ENCODE measurements at places on chromosomes 6 and 20.

DNA sequence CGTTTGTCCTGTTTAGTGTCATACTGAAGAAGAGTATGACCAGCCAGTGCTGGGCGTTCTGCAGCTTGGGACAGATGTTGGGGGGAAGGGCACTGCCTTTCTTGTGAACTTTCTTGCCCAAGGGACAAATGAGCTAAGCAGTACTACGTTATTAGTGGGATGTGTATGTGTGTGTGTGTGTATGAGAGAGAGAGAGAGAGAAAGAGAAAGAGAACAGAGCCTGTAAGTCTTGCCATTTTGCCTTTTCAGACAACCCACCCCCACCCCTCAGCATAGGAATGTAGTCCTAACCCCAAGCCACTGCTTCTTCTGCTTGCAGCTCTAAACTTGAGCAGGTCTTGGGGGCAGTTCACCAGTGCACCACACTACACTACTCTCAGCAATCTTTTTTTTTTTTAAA, 45.5 kb downstream of the E2F3 start:
- DNase-seq, result no peak

- DNase-seq, result no peak
Measured at GRCh38 chr6:137339929-137340559, 120.9 kb upstream of the IFNGR1 start.

DNA sequence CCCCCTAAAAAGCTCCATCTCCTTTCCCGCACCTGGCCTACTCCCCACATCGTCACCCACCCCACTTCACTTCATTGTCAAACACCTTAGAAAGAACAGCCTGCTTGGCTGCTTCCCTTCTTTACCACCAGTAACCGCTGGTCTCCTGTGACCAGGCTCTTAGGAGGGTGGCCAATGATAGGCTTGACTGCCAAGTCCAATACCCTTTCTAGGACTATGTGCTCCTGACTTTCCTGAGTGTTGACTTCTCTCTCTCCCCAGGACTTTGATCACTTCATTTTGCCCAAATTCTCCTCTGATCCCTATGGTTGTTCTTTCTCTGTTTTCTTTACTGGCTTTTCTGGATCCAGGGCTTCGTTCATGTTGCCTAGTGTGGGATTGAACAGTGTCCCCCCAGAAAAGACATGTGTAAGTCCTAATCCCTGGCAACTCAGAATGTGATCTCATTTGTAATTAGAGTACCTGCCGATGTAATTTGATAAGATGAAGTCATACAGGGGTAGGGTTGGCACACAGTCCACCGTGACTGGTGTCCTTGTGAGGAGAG, 254.0 kb downstream of the GMDS start:
- no peak for DNase-seq

- no peak for DNase-seq
Measured at GRCh38 chr20:12883507-12883885, 125.3 kb upstream of the SPTLC3 start.

GRCh38 chr20:10190456-10190855, 28.2 kb upstream of the SNAP25 start:
- no peak for DNase-seq

GRCh38 chr6:114042267-114043016, 71.5 kb upstream of the HDAC2 start:
- DNase-seq, result no peak

GRCh38 chr6:131062241-131063027, 611 bp downstream of the EPB41L2 start:
- no peak for DNase-seq

GRCh38 chr6:164741938-164742451, 567.4 kb downstream of the C6orf118 start:
- no peak for DNase-seq

- no peak for DNase-seq
Measured at GRCh38 chr6:135121434-135121833, 59.7 kb upstream of the MYB start.

DNA sequence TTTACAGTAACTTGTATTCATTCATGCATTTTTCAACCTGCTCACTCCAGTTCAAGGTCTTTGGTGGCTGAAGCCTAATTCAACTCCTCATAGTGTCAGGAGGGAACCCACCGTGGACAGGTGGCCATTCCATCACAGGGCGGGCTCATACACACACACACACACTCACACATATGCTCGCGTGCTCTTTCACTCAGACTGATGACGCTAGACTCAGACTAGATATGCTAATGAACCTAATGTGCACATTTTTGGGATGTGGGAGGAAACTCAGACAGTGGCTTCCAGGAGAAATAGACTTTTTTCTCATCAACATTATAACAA, 56.7 kb downstream of the TRIM27 start:
- DNase-seq, result no peak

DNA sequence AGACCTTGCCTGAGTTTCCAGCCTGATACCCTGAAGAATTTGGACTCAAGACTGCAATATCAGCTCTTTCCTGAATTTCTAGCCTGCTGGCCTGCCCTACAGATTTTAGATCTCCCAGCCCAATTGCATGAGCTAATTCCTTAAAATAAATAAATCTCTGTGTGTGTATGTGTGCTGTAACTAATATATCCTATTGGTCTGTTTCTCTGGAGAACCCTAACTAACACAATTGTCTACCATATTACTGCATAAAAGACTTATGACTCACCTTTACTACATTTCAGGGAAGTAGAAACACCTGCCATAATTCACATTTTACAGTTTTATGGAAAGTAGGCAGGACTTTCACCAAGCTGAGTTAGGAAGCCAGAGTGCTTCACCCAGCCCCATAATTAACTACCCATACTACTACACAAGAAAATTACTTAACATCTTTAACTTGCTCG, 90.7 kb upstream of the BEND6 start:
- DNase-seq, result no peak

DNA sequence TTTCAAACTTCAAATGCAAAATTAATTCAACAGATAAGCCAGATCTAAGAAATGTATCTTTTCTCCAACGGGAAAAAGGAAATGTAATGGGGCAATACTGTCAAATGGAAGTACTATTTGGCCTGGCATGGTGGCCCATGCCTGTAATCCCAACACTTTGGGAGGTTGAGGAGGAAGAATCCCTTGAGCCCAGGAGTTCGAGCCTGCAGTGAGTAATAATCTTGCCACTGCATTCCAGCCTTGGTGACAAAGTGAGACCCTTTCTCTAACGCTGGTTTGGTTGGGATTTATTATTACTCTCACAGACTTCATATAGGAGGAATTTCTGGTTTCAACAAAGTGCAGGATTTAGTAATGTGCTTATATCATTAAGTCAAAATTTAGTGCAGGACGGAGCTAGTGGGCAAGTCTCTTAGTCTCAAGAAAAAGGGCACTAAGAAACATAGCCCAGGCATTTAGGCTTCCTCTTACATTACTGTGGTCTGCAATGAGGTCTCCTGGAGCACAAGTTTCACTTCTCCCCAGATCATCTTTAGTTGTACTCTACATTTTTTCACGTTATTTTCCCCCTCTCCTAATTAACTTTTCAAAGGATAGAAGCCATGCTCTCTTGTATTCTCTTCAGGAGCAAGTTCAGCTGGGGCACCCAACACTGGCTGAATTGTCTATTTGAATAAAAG, 23.1 kb downstream of the TRIM27 start:
- DNase-seq, result no peak

DNA sequence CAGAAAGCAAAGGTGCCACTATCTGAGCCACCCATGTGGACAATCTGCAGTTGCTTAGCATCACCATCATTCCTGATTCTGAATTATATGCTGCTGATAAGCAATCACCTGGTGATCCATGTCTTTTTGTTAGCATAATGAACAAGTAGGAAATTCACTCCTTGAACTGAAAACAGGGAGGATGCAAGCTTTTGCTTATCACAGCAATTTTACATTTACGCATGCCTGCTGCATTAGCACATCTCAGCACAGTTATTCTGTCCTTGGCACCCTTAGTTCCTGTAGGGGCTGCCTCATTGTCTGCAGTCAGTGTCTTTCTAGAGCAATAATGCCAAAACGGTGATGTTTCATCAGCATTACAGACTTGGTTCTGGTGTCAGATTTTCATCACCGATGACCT, 162.6 kb downstream of the KIF16B start:
- no peak for DNase-seq

DNA sequence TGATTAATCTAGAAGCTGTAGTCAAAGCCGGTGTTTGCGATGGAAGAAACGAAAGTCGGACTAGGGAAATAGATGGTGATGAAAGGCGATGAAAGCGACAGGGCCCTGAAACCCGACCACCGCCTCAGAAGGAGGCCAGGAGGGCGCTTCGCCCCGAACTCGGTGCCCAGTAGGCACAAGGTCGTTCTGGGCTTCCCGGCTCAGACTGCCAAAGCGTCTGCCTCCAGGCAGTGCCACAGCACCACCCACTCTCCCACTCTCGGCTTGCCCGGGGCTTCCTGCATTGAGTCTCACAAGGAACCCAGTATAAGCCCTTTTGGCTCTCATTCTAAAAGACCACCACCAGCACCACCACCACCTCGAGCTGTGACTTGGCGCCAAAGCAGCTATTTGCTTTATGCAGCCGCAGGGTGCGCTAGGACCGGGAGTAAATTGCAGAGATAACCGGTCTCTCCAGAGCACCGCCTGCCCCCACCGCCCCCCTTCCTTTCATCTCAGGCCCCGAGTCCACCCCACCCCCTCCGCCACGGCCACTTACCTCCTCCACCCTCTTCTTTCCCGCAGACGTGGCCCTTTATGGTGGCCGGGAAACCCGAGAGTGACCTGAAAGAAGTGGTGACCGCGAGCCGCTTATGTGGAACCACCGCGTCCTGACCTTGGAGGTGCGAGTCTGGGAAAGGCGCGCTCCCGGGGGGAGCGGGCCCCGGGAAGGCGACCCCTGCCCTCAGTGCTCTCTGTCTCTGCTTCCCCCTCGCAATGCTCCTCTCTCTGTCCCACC, 2.4 kb downstream of the TCF21 start:
- no peak for DNase-seq

- no peak for DNase-seq
Measured at GRCh38 chr6:163711615-163712565, 297.4 kb downstream of the QKI start.

DNA sequence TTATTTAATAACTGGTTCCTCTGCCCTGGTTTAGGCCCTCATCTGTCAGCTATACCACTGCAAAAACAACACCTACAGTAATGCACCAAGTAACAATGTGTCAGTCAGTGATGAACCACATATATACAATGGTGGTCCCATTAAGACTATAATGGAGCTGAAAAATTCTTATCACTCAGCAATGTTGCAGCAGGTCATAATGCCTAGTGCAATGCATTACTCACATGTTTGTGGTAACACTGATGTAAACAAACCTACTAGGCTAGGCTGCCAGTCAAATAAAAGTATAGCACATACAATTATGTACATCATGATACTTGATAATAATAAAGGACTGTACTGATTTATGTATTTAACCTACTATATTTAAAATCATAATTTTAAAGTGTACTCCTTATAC, 31.3 kb downstream of the RARS2 start:
- DNase-seq, result no peak

- peak; percentile 56 for DNase-seq
Measured at GRCh38 chr6:53651205-53651763, 14.3 kb downstream of the KLHL31 start.

- DNase-seq, result no peak
Measured at GRCh38 chr20:47985092-47985850, 200.0 kb upstream of the SULF2 start.

DNA sequence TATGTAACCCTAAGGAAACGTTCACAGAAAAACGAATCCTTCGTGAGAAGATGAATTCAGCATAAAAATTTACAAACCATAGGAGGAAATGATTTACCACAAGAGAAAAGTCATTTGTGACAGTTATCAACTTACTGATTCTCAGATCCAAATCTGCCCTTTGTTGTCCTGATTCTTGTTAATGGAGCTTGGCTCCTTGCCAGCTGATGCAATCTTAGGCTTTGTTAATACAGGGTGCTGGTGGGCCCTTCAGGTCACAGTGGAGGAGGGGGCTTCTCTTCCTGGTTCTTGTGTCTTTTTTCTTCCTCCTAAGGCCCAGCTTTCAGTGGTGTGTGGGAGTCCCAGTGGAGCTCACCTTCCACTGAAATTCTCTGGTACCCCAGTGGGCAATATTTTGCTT, 108.4 kb upstream of the MAP3K7 start:
- no peak for DNase-seq

GRCh38 chr20:33875055-33875454, 63.9 kb downstream of the CHMP4B start:
- DNase-seq, result no peak

GRCh38 chr6:127514179-127514772, 4.9 kb downstream of the MTCL3 start:
- no peak for DNase-seq

DNA sequence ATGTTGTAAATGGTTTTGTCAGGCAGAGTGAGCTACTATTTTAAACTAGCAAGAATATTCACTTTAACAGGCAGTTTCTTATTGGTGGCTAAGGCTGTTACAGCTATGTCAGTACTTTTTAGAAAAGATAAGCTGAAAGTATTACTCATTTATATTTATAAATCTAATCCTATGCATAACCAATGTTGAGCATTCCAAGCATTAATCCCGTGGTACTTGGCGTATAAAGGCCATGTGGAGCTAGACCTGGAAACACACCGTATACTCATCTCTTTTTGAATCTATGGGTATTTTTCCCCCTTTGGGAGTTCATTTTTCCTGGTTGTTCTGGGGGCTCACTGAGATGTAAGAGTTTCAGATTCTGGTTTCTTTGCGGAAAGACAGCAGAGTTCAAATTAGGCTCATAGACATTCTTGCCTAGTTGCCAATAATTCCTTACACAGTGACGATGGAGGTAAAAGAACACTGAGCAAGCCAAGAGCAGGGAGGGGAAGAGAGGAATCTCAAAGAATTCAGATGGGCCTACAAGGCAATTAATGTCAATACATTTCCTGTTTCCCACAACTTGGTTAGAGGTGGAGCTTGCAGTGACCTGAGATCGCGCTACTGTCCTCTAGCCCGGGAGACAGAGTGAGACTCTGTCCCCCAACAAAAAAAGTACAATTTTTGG, 211.5 kb downstream of the SOX4 start:
- DNase-seq, result no peak

GRCh38 chr6:118905851-118906250, 11.9 kb downstream of the ASF1A start:
- no peak for DNase-seq

- DNase-seq, result no peak
Measured at GRCh38 chr6:17405944-17406245, 12.5 kb downstream of the CAP2 start.

GRCh38 chr6:79724816-79725215, 93.7 kb downstream of the SH3BGRL2 start:
- no peak for DNase-seq

GRCh38 chr20:25686081-25687067, 10.3 kb downstream of the ZNF337 start:
- no peak for DNase-seq

GRCh38 chr20:2680046-2680445, 12.5 kb upstream of the EBF4 start:
- DNase-seq, result no peak

DNA sequence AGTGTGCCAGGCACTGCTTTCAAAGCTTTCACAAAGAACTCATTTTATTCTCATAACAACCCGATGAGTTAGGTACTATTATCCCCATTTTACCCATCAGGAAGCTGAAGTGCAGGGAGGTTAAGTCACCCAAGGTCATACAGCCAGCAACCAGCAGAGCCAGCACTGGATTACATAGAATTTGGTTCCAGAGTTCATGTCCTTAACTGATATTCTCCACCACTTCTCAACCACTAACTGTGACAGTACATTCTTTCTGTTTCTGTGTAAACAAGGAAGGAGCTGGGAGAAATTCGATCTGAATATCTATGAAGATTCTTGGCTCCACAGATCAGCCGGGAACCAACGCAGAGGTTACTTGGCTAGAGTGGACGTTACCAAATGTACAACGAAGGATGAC, 98.0 kb downstream of the KIF16B start:
- DNase-seq, result no peak

Measured in T1000 (cell line).